Activated CD8-positive, alpha-beta memory T cell treated with anti-CD3 and anti-CD28 coated beads, Interleukin-2, amount 10 ng/mL, durations not matched to agents 7 days and 5 days (primary cell): ENCODE measurements at places on chromosomes 1 and 21.
A peak's percentile ranks its signal among the peaks of the same experiment; 100 is the strongest.

DNA sequence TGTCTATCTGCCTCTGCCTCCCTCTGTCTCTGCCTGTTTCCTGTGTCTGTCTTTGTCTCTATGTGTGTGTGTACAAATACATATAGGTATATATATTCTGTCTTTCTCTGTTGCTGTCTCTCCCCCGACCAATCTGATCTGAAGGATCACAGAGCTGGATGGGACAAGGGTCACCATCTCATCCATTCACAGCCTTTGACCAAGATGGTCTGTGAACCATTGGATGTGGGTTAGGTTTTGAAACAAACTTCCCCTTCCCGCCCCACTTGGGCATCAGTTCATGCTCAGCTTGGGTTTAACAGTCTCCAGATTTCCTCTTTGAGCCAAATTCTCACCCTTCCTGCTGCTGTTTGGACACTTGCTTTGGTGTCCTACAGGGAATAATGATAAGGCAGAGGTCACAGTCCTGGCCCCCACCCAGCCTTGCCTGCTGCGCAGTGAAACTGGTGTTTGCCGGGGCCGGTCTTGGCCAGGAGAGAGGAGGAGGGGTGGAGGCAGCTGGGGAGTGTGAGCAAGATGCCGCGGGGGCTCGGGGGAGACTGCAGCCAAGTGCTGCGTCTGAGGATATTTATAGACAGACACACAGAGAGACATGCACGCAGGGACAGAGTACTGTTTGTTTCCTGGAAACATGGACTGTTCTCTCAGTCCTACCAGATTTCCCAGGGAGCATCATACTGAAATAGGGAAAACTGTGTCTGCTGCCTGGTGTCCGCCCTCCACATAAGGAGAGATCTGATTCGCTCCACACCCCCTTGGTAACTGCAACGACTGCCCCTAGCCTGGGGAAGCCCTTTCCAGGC, 27.0 kb upstream of the BTG2 start:
- DNase-seq, result no peak

DNA sequence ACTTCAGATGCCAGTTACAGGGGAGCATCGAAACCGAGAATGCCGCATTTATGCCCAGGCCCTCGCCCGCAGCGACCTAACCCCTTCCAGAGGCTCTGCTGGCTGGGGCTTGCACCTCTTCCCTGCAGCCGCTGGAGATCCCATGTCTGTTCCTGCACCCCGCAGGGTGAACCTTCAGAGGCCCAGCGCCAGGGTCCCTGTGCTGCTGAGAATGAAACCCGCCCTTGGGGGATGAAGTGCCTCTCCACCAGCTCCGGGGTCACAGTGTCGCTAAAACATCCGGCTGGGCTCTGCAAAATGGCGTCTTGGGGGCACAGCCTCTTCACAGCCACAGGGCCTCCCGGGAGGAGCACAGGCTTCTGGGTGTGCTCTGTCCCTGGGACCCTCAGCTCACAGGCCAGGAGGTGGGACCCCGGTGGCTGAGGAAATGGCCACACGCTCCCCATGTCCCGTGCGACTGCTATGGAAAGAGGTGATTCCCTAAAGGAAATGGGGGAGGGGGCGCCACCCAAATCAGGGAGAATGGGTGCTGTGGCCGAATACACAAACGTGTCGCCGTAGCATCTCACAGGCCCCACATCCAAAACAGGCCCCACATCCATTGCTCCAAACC, 39.9 kb upstream of the TSPEAR start:
- no peak for DNase-seq

GRCh38 chr1:243497939-243498681, 242.3 kb downstream of the SDCCAG8 start:
- DNase-seq, result peak; percentile 26

- no peak for DNase-seq
Measured at GRCh38 chr1:235986869-235987268, 78.0 kb downstream of the NID1 start.

DNA sequence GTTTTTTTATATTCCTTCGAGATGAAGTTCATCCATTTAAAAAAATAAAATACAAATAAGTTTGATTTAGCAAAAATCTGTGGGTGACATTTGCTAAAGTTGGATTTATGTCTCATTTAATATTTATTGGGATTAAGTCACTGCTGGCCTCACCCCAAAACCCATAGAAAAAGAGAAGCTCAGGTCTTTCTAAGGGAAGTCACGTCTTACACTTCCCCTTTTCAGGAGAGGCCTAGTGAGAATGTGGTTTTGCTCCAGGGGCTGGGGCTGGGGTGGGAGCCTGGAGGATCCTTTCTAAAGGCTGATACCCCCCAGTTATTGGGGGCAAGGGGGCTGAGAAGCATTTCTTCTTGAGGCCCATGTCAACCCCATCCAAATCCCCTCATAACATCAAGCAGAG, 300.3 kb downstream of the DSCAM start:
- no peak for DNase-seq

- no peak for DNase-seq
Measured at GRCh38 chr1:43773821-43774220, 66.5 kb downstream of the ST3GAL3 start.

DNA sequence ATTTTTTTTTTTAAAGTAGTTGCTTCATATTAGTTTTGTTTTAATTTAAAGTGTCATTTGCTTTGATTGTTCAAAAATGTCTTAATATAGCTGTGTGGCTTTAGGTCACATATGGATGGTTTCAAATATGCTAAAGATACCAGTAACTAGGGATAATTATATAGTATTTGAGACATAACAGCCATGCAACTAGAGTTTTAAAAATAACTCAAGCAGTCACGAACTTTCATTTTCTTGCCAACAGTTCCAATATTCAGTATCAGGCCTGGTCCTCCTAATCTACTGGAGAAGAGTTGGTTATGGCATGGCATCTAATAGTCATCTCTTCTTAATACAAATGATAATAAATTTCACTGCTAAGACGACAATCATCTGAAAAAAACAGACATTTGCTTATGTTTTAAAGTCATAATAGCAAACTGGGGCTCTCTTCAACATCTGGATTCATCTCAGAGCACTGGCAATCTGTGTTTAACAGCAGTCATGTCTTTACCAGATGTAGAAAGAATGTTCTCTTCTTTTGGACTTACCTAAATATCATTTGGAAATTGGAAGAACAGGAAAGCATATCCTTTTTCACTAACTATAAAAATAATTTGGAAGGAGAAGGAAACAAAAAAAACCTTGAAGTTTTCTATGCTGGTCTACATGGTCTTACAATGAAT, 24.1 kb upstream of the A3GALT2 start:
- DNase-seq, result no peak

- DNase-seq, result no peak
Measured at GRCh38 chr1:189851806-189852367, 625.8 kb downstream of the BRINP3 start.

- DNase-seq, result no peak
Measured at GRCh38 chr1:156262461-156263287, 14.8 kb upstream of the PAQR6 start.
